ENCODE measurements at places on chromosomes 7 and 10.
A peak's percentile ranks its signal among the peaks of the same experiment; 100 is the strongest.

DNA sequence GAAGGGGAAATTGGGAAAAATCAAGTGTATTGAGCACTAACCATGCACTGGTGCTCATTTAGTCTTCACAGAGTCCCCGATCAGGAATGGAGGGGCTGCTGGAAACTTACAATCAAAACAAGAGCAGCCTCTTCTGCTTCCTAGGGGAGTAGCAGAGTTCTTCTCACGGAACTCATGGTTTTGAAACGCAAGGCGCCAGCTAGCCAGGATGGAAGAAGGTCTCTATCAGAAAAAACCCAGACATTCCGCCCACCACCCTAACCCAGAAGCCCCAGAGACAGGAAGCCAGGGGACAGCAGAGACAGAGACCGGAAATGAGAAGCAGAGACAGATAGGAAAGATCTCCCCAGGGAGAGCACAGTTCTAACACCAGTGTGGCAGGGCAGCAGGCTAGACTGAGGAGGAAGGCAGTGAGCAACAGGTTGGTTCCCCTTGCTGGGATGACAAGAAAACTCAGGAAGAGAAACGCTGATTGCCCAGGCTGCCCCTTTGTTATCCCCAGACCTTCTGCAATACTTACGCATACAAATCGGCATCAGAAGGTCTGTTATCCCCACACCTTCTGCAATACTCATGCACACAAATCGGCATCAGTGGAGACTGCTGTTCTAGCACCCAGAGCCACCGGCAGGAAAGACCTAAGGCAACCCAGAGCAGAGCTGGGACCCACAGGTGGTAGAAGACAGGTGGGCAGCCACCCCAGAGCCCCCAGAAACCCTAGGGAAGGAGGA, 99.2 kb downstream of the CPXM2 start:
- no peak for DNase-seq

- peak; percentile 34 for DNase-seq
These were observed 12.9 kb downstream of the BAG3 start for GRCh38 chr10:119663866-119664698.

GRCh38 chr7:47617131-47617530, 35.2 kb upstream of the TNS3 start:
- DNase-seq, result no peak

GRCh38 chr10:68001539-68001938, 73.5 kb downstream of the HERC4 start:
- DNase-seq, result no peak

DNA sequence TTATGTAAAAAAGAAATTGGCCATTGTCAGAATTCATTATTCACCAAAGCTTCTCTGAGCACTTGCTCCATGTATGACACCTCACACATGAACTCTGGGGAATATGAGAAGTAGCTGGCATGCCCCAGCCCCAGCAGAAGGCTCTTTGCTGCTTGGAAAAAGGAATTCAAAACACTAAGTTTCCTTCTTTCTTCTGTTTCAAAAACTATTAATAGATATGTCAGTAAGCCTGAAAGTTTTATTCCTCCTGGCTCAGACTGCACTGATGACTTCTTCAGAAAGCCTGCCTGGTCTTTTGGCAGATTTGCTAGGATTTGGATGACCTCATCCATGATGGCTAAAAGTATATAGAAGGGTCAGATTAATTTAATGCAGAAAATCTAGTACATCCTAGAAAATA, 511.0 kb downstream of the GFRA1 start:
- no peak for DNase-seq

- no peak for DNase-seq
These were observed 2.1 kb upstream of the IDE start for GRCh38 chr10:92575961-92576360.

- peak; percentile 97 for DNase-seq
These were observed 23.6 kb downstream of the DDIT4 start for GRCh38 chr10:72297281-72297804.

- no peak for DNase-seq
These were observed 90.4 kb downstream of the TAF3 start for GRCh38 chr10:7908541-7909210.

DNA sequence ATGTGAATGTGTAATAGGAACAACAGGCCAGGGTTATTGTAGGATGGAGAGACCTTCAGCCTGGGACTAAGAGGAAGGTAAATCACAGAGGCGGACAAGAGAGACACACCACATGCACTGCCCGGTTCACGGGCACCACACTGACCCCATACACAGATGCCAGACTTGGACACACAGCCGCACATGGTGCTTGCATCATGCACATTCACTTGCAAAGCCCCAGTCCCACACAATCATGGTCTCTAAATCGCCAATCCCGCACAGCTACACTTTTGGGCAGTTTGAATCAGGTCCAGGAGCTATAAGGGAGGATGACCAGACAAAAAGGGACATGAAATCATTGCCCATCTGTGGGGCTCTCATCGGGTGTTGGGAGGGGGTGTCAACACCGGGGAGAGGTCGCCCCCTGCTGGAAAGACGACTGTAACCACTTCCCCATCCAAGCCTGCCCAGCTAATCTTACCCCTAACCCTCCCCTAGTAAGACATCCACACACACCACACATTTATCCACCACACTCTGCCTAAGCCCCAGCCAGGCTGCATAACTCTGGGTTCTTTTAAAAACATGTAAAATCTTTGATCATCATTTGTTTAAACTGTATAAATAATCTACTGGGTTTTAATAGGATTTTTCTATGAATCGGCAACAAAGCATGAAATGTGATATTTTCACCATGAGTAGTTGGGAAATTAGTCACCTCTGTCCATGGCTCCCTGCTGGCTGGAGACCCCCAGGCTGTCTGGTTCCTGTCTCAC, 40.5 kb upstream of the SLF2 start:
- peak; percentile 24 for DNase-seq

- DNase-seq, result no peak
These were observed 512.0 kb downstream of the PTPRN2 start for GRCh38 chr7:158075633-158076001.

DNA sequence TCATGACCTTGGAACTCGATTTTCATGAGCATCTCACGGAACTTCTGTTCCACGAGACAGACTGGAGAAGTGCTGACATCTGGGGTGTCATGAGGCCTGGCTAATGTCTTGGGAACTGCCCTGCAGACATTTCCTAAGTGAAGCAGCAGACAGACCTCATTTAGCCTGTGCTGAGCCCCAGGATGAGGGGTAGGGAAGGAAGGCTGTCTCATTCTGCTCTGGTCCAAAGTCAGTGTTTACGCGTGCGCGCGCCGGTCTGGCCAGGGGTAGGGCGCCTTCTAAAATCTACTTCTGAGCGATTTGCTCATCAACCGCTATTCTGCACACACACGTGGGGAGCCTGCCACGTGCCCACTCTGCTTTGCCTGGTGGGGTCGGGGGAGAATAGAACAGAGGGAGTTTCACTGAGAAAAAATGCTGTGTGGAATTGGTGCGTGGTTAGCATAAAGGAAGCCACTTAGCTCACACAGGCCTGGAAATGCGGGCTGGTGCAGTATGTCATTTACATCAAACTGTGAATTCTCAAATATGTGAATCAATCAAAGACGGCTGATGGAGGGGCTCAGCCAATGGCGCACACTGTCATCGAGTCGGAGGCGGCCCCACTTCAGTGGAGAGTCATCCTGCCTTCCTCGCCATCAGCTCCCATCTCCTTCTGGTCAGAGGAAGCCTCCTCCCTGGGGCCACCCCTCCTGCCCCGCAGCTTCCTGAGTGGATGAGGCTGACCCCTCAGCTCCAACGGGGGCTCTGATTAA, 335.1 kb downstream of the ADARB2 start:
- DNase-seq, result no peak

GRCh38 chr7:36190447-36191291, 37.6 kb downstream of the EEPD1 start:
- no peak for DNase-seq

- DNase-seq, result no peak
These were observed 37.0 kb downstream of the PFKP start for GRCh38 chr10:3104251-3104918.

- no peak for DNase-seq
These were observed 260.0 kb downstream of the GATA3 start for GRCh38 chr10:8314486-8314885.

Data from naive thymus-derived CD4-positive, alpha-beta T cell (primary cell).